Fibroblast of lung (primary cell): ENCODE measurements at places on chromosomes 2 and 18. TPM values are rescaled to one million over a fixed set of nuclear protein-coding genes. Genes with fewer than 3 reads are reported as not detected.

EVX2 gene
- total RNA-seq, result not detected in 2 replicates

SLC11A1 gene
- 0.17 and 0.26 TPM in 2 replicates for total RNA-seq

DNAH7 gene
- total RNA-seq, result 0.77 and 0.99 TPM in 2 replicates

SFXN5 gene
- total RNA-seq, result 10.0 and 13.9 TPM in 2 replicates

LINC00305 gene
- not detected in 2 replicates for total RNA-seq

HOXD13 gene
- not detected in 2 replicates for total RNA-seq

REG3A gene
- total RNA-seq, result not detected in 2 replicates

BCL2 gene
- total RNA-seq, result 3.6 and 9.0 TPM in 2 replicates

SH3YL1 gene
- 28.5 and 36.5 TPM in 2 replicates for total RNA-seq

UGT1A9 gene
- not detected in 2 replicates for total RNA-seq

ZNF396 gene
- total RNA-seq, result 2.8 and 5.0 TPM in 2 replicates

CABLES1 gene
- total RNA-seq, result 11.4 and 15.7 TPM in 2 replicates

DNAJC10 gene
- total RNA-seq, result 70.1 and 102 TPM in 2 replicates

DSG4 gene
- total RNA-seq, result not detected in 2 replicates

FAM110C gene
- total RNA-seq, result 0.26 TPM in 1 of 2 replicates, not detected in the other

LMAN2L gene
- 27.0 and 41.1 TPM in 2 replicates for total RNA-seq

KRTCAP3 gene
- 0.33 TPM in 1 of 2 replicates, not detected in the other for total RNA-seq

RNU2-63P gene
- total RNA-seq, result 46.0 and 268 TPM in 2 replicates

GNLY gene
- total RNA-seq, result under 0.01 TPM in 1 of 2 replicates, not detected in the other

NT5C1B gene
- not detected in 2 replicates for total RNA-seq
